Activated CD4-positive, alpha-beta T cell treated with anti-CD3 and anti-CD28 coated beads, Interleukin-2, amount 10 ng/mL, durations not matched to agents 7 days and 5 days (primary cell): ENCODE measurements at places on chromosomes 12 and 14. TPM values are rescaled to one million over a fixed set of nuclear protein-coding genes. Genes with fewer than 3 reads are reported as not detected.
A peak's percentile ranks its signal among the peaks of the same experiment; 100 is the strongest.

GMPR2 gene
- total RNA-seq: 72.0 TPM

DDHD1 gene
- total RNA-seq: 58.0 TPM

KCNC2 gene
- total RNA-seq: not detected

- no peak overlapping the region for H3K4me3 ChIP-seq
- no peaks in the 10 kb centered on the region for H3K36me3 ChIP-seq
- H3K27me3 ChIP-seq: no peaks in the 10 kb centered on the region
- no peak for DNase-seq
Observed at GRCh38 chr12:69988481-69989321, 163.7 kb downstream of the MYRFL start.

DNA sequence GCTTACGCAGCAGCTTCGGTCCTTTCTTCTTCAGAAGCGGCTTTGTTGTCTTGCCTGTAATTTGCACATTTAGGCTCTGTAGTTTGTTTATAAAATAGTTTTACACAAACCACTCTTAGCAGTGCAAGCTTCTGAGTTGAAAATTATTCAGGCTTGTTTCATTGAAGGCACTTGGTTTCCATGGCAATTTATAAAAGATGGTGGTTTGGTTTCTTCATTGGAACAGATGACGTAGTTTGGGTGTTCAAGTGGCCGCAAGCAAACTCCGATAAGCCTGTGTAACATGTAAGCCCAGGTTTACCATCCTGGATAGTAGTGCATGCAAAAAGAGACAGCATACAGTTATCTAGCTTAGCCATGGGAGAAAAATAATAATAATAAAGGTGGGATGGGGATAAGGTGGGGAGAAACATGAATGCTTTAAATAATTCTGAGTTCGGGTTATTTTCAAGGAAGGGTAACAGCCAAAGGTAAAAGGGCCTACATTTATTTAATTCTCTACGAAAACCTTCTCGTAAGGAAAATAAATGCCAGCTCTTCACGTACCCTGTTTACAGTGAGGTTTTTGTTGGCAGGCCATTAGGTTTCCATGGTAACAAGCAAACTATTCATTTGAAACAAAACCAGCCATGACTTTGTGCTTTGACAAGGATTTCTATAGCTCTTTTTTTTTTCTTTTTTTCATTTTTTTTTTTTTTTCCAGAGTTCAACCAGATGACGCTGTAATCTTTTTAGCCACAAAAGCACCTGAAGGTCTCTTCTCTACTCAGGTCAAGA lies 189.6 kb upstream of the RPL10L start:
- H3K4me3 ChIP-seq: no peak overlapping the region
- no peaks in the 10 kb centered on the region for H3K4me1 ChIP-seq
- no peak for DNase-seq
- no peak overlapping the region for H3K27ac ChIP-seq

- H3K36me3 ChIP-seq: no peaks in the 10 kb centered on the region
- H3K4me3 ChIP-seq: no peak overlapping the region
- H3K4me1 ChIP-seq: no peaks in the 10 kb centered on the region
- no peak for DNase-seq
- H3K27me3 ChIP-seq: peaks cover 9% of the 10 kb centered on the region
Observed at GRCh38 chr14:71964716-71965115, 32.5 kb downstream of the RGS6 start.

RPGRIP1 gene
- total RNA-seq: not detected

TRHDE gene
- total RNA-seq: not detected

GRCh38 chr12:107322063-107322462 lies 228.7 kb upstream of the CRY1 start:
- peaks cover 64% of the 10 kb centered on the region for H3K4me1 ChIP-seq
- DNase-seq: peak; percentile 66
- peak overlapping the region; percentile 94 for H3K27ac ChIP-seq
- peaks cover 5% of the 10 kb centered on the region for H3K36me3 ChIP-seq
- peaks cover 2% of the 10 kb centered on the region for H3K27me3 ChIP-seq

GRCh38 chr14:100577986-100578431 lies 9.2 kb downstream of the BEGAIN start:
- DNase-seq: no peak
- no peaks in the 10 kb centered on the region for H3K27me3 ChIP-seq
- no peak overlapping the region for H3K27ac ChIP-seq
- H3K36me3 ChIP-seq: no peaks in the 10 kb centered on the region
- no peak overlapping the region for H3K4me3 ChIP-seq

- peaks cover 9% of the 10 kb centered on the region for H3K4me1 ChIP-seq
- H3K36me3 ChIP-seq: peaks cover 2% of the 10 kb centered on the region
- peaks cover 9% of the 10 kb centered on the region for H3K27me3 ChIP-seq
- DNase-seq: no peak
- H3K27ac ChIP-seq: no peak overlapping the region
- no peak overlapping the region for H3K4me3 ChIP-seq
Observed at GRCh38 chr14:104072586-104072985, 12.9 kb upstream of the ASPG start.

SCYL2 gene
- 32.1 TPM for total RNA-seq

GRCh38 chr12:106791531-106791930 lies 17.0 kb downstream of the RIC8B start:
- H3K4me3 ChIP-seq: no peak overlapping the region
- H3K27me3 ChIP-seq: no peaks in the 10 kb centered on the region
- H3K27ac ChIP-seq: no peak overlapping the region
- H3K4me1 ChIP-seq: no peaks in the 10 kb centered on the region

GRCh38 chr14:73726025-73726961 lies 12.1 kb upstream of the PNMA1 start:
- DNase-seq: no peak
- H3K4me1 ChIP-seq: peaks cover 43% of the 10 kb centered on the region
- no peak overlapping the region for H3K4me3 ChIP-seq
- H3K27me3 ChIP-seq: no peaks in the 10 kb centered on the region
- H3K36me3 ChIP-seq: peaks cover 73% of the 10 kb centered on the region
- peak overlapping the region; percentile 46 for H3K27ac ChIP-seq

GRCh38 chr12:124302241-124302806 lies 7.4 kb downstream of the RFLNA start:
- H3K36me3 ChIP-seq: no peaks in the 10 kb centered on the region
- H3K27me3 ChIP-seq: peaks cover 4% of the 10 kb centered on the region
- H3K27ac ChIP-seq: no peak overlapping the region
- H3K4me1 ChIP-seq: no peaks in the 10 kb centered on the region
- no peak for DNase-seq

PROX2 gene
- total RNA-seq: not detected

GRCh38 chr14:70709726-70710382 lies 68.1 kb downstream of the TTC9 start:
- H3K36me3 ChIP-seq: no peaks in the 10 kb centered on the region
- H3K4me1 ChIP-seq: peaks cover 9% of the 10 kb centered on the region
- no peak overlapping the region for H3K27ac ChIP-seq
- H3K4me3 ChIP-seq: no peak overlapping the region
- no peak for DNase-seq

DNA sequence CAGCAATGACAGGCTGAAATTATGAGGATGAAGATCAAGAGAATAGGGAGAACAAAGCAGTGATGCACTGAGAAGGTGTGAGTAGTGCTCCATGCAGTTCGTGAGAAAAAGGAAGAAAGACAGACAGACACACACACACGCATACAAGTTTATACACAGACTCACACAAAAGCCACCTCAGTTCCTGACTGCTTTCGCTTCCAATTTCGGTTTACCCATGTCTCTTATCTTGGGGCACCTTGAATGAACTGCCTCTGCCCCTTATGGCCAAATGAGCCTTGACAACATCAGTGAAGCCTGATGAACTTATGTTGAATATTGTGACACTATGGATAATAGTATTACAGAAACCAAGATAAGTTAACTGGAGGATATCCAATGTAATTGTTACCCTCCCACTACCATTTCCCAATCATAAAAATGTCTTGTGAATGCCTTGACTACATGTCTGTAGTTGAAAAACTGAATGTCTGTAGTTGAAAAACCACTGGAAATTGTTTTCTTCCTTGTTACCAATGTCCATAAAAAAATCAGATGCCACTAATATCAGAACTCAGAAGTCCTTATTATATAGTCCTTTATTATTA lies 380.4 kb upstream of the DDHD1 start:
- H3K36me3 ChIP-seq: no peaks in the 10 kb centered on the region
- H3K4me1 ChIP-seq: no peaks in the 10 kb centered on the region
- H3K4me3 ChIP-seq: no peak overlapping the region

- peak overlapping the region; percentile 23 for H3K4me3 ChIP-seq
- DNase-seq: peak; percentile 67
- peak overlapping the region; percentile 91 for H3K27ac ChIP-seq
- H3K36me3 ChIP-seq: peaks cover 8% of the 10 kb centered on the region
Observed at GRCh38 chr12:68180792-68181744, 21.5 kb upstream of the IFNG start.

GRCh38 chr14:57058319-57058718 lies 210.4 kb downstream of the EXOC5 start:
- no peak overlapping the region for H3K27ac ChIP-seq
- no peak for DNase-seq
- H3K4me1 ChIP-seq: peaks cover 22% of the 10 kb centered on the region
- no peaks in the 10 kb centered on the region for H3K36me3 ChIP-seq
- H3K27me3 ChIP-seq: peaks cover 5% of the 10 kb centered on the region
- H3K4me3 ChIP-seq: no peak overlapping the region

KRT74 gene
- total RNA-seq: 0.15 TPM

- H3K4me3 ChIP-seq: no peak overlapping the region
- H3K36me3 ChIP-seq: no peaks in the 10 kb centered on the region
- DNase-seq: no peak
- H3K4me1 ChIP-seq: no peaks in the 10 kb centered on the region
Observed at GRCh38 chr12:65015850-65016249, 105.3 kb downstream of the WIF1 start.

DNA sequence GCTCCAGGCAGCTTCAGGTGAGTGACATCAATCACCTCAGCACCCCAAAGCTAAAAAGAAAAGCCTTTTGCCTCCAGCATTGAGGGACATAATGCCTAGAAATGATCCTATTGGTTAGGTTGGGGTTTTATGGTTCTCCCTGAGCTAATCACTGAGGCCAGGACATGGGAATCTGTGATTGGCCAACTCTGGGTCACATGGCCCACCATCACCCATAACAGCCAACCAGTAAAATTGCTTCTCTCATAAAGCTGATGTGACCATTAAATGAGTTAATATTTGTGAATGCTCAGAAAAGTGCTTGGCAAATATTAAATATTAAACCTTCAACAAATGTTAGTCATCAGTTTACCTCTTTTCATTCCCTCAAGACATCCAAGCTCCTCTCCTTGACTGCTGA lies 60.2 kb downstream of the TBX3 start:
- no peak overlapping the region for H3K27ac ChIP-seq
- H3K27me3 ChIP-seq: no peaks in the 10 kb centered on the region
- H3K4me3 ChIP-seq: no peak overlapping the region
- no peaks in the 10 kb centered on the region for H3K4me1 ChIP-seq
- H3K36me3 ChIP-seq: no peaks in the 10 kb centered on the region

- no peak overlapping the region for H3K27ac ChIP-seq
- no peaks in the 10 kb centered on the region for H3K36me3 ChIP-seq
- H3K4me1 ChIP-seq: no peaks in the 10 kb centered on the region
- H3K27me3 ChIP-seq: no peaks in the 10 kb centered on the region
- no peak for DNase-seq
Observed at GRCh38 chr14:43001731-43002130, 1395.1 kb downstream of the LRFN5 start.

- DNase-seq: no peak
- H3K36me3 ChIP-seq: peaks cover 4% of the 10 kb centered on the region
- peaks cover 9% of the 10 kb centered on the region for H3K4me1 ChIP-seq
- H3K27me3 ChIP-seq: no peaks in the 10 kb centered on the region
Observed at GRCh38 chr14:96576359-96576758, 74.2 kb downstream of the PAPOLA start.

TCL1B gene
- total RNA-seq: not detected

FGF23 gene
- total RNA-seq: not detected

LRRC10 gene
- total RNA-seq: not detected

DNA sequence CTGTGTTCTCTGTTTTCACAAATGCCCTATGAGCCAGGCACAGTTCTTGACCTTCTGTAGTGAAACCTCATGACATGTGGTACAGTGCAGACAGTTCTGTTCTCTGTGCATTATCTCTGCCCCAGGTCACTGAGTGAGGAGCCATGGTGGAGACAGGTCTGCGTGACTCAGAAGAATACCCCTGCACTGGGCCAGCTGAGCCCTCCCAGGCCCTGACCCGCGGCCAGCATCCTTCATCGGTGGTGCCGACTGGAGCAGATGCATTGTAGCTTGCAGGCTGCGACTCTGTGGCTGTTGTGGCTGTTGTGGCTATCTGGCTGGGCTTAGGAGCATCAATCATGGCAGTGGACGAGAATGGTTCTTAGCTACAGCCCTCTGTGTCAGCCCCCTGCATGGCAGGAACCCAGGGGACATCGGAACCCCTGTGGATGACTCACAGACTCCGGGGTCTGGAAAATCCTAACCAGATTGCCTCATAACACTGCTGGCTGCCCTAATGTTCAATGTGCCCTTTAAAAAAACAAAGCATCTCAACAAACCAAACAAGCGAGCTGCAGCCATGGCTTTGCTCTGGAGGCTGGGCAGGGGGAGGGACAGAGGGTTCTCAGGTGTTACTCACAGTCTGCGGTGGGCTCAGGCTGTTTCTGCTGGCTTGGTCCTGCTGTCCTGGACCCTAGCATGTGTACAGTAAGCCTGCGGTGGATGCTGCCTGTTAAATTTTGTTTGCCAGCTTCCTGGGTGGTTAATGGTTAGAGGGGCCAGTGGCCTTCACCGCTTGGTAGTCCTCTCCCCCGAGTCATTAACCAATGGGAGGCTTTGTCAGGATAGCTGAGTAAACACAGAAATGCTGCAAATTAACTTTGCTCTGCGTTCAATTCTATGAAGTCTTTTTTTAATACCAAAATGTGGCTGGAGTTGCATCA lies at the start of gene SERPINA6:
Gene SERPINA6 (minus strand): TSS at position 689 of the 923 bp plus-strand sequence. CDS start 8,688 bp downstream, outside the sequence.
- H3K27ac ChIP-seq: no peak within 1 kb of the TSS
- no peak for DNase-seq
- peaks cover under 1% of the 10 kb centered on the region for H3K27me3 ChIP-seq
- no peak within 1 kb of the TSS for H3K4me3 ChIP-seq
- H3K4me1 ChIP-seq: no peaks in the 10 kb centered on the region
- H3K36me3 ChIP-seq: no peaks in the 10 kb centered on the region

GLT8D2 gene
- total RNA-seq: not detected

GLIPR1L2 gene
- total RNA-seq: 0.30 TPM

GRCh38 chr12:14920475-14921126 lies 17.7 kb downstream of the ERP27 start:
- H3K27ac ChIP-seq: peak overlapping the region; percentile 26
- peaks cover 66% of the 10 kb centered on the region for H3K36me3 ChIP-seq
- peaks cover 24% of the 10 kb centered on the region for H3K4me1 ChIP-seq
- DNase-seq: no peak
- no peaks in the 10 kb centered on the region for H3K27me3 ChIP-seq
- no peak overlapping the region for H3K4me3 ChIP-seq

OSGEP gene
- 58.5 TPM for total RNA-seq

DNA sequence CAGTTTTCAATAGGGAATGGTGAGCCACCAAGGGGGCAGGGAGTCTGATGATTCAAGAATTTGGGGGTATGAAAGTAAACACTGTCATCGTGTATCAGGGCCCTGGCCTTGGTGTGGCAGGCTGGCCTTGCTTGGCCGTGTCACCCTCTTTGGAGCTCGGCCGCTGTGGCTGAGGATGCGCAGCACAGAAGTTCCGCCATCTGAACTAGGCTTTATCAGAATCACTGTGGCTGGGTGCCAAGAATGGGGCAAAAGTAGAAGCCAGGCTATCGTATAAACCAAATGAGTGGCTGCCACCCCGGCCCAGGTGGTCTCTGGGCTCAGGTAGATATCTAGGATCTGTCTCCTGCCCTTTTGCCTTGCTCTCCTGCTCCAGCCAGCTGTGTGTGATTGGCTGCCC lies 137.4 kb downstream of the PAPOLA start:
- H3K36me3 ChIP-seq: no peaks in the 10 kb centered on the region
- H3K4me3 ChIP-seq: no peak overlapping the region
- H3K27me3 ChIP-seq: peaks cover 2% of the 10 kb centered on the region
- DNase-seq: no peak
- no peak overlapping the region for H3K27ac ChIP-seq
